NCI-H460 (cell line): ENCODE measurements at places on chromosomes 7 and 10. TPM values are rescaled to one million over a fixed set of nuclear protein-coding genes. Genes with fewer than 3 reads are reported as not detected.

GRCh38 chr10:33279276-33279675 is 55.2 kb downstream of the NRP1 start:
- no peak for DNase-seq

DNA sequence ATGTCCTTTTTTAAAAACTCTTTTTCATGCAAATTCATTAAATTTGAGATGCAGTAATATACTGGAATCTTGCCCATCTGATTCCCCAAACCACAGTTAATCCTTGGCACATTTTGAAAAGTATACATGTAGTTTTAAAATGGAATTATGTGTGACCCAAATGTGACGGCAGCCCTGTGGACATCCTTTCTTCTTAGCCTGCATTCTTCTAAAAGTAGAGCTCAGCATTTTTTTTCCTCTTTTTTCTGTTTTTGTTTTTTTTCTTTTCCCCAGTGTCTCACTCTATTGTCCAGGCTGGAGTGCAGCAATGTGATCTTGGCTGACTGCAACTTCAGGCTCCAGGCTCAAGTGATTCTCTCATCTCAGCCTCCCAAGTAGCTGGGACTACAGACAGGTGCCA is 338.9 kb downstream of the GALNT17 start:
- DNase-seq: no peak

GRCh38 chr10:51767103-51767763 is 67.8 kb upstream of the CSTF2T start:
- DNase-seq: no peak

- DNase-seq: no peak
These were observed 9.2 kb upstream of the EPHA1 start for GRCh38 chr7:143417734-143418383.

DNA sequence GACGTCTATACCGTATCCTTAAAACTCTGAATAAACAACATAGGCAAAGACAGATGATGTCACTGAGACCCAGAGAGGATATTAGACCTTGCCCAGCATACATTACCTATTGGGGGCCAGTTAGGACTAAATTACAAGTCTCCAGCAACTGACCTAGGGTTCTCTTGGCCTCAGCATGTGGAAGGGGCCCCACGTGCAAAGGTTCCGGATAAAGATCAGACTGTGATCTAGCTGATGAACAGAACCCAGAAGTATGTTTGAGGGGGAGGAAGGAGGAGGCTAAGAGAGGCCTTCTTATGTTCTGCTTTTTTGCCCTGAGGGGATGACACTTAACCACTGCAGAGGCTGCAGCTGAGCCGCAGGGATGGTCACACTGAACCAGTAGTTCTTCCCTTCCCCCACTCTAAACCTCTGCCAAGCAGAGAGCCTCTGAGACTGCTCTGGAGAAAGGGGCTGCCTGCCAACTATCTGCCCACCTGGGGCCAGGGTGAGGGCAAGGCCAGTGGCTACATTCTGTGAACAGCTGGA is 24.0 kb upstream of the KMT2C start:
- DNase-seq: no peak

DNA sequence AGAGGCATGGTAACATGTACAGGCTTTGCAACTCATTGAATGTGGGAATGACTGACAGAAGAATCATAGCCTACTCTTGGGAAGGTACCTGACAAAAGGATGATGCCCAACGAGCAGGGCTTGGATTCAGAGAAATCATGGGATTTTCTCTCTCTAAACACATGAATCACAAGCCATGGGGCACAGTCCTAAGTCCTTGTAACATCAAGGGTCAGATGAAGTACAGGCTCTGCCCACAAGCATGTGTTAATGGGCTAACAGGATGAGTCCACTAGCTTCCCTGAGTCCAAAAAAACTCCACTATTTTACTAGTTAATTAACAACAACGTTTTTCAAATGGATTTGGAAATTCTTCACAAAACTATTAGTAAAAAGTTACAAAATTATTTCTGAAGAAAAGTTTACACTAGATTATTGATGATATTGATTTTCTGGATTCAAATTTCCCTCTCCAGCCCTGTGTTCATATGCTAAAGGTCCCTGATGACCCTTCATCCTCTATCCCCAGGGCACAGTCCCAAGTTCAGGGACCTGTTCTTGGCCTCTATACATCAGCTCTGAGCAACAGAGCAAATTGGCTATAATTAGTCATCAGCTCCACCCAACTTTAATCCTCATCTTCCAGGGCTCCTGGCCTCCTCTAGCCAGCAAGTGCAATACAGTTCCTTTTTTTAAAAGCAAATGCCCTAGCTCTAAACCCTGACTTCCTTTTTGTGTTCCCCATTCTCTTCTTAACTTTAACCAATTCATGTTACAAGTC is 99.8 kb downstream of the GSAP start:
- DNase-seq: no peak

- no peak for DNase-seq
These were observed 269.7 kb upstream of the PHF14 start for GRCh38 chr7:10703981-10704380.

Gene FMC1
- 13.5 and 14.8 TPM in 2 replicates for total RNA-seq

Gene SERPINE1
- total RNA-seq: 11.9 and 12.3 TPM in 2 replicates

Gene TAS2R3
- 0.78 and 0.84 TPM in 2 replicates for total RNA-seq

Gene GPER1
- total RNA-seq: 1.9 and 2.3 TPM in 2 replicates

Gene PWWP2B
- 18.6 and 21.8 TPM in 2 replicates for total RNA-seq

Gene TDRD1
- total RNA-seq: not detected in 2 replicates

Gene KLF14
- total RNA-seq: not detected in 2 replicates

Gene LRRC4
- total RNA-seq: not detected in 2 replicates

Gene VPS50
- total RNA-seq: 16.7 and 17.2 TPM in 2 replicates

Gene SLC29A3
- total RNA-seq: 3.8 and 4.1 TPM in 2 replicates
